Keratinocyte (primary cell): ENCODE measurements at places on chromosomes 6 and 20. TPM values are rescaled to one million over a fixed set of nuclear protein-coding genes. Genes with fewer than 3 reads are reported as not detected.

Gene PTCHD4
- polyA plus RNA-seq = 0.39 to 0.93 TPM (median 0.41 TPM) in 3 replicates

Gene CTCFL
- polyA plus RNA-seq = not detected in 3 replicates

Gene HLA-DMB
- polyA plus RNA-seq = 0.13 TPM in 1 of 3 replicates, not detected in the others

Gene OR2B6
- polyA plus RNA-seq = not detected in 3 replicates

Gene MAP7
- polyA plus RNA-seq = 8.5 to 14.9 TPM (median 11.8 TPM) in 3 replicates

Gene PRSS35
- 0.04 to 0.05 TPM in 2 of 3 replicates, not detected in the other for polyA plus RNA-seq

Gene EEF1A2
- polyA plus RNA-seq = 0.12 to 0.77 TPM (median 0.31 TPM) in 3 replicates

Gene NOTCH4
- polyA plus RNA-seq = 0.07 to 0.13 TPM (median 0.11 TPM) in 3 replicates

Gene PNPLA1
- polyA plus RNA-seq = 0.14 to 0.32 TPM (median 0.20 TPM) in 3 replicates

Gene NNAT
- polyA plus RNA-seq = 0.44 to 0.95 TPM (median 0.79 TPM) in 3 replicates

Gene TAGAP
- 0.08 to 0.21 TPM (median 0.18 TPM) in 3 replicates for polyA plus RNA-seq

Gene EYS
- 0.17 to 0.34 TPM (median 0.24 TPM) in 3 replicates for polyA plus RNA-seq

Gene PTPRK
- polyA plus RNA-seq = 42.6 to 52.7 TPM (median 50.4 TPM) in 3 replicates

Gene ZSCAN12
- 2.5 to 4.0 TPM (median 2.7 TPM) in 3 replicates for polyA plus RNA-seq

Gene REPS1
- 42.9 to 61.3 TPM (median 55.0 TPM) in 3 replicates for polyA plus RNA-seq

Gene SLC52A3
- 0.55 to 1.1 TPM (median 0.84 TPM) in 3 replicates for polyA plus RNA-seq

Gene MRPS18B
- polyA plus RNA-seq = 55.0 to 74.6 TPM (median 59.8 TPM) in 3 replicates

Gene LST1
- 0.18 TPM in 1 of 3 replicates, not detected in the others for polyA plus RNA-seq

Gene CST4
- not detected in 3 replicates for polyA plus RNA-seq

Gene C20orf202
- polyA plus RNA-seq = not detected in 3 replicates

Gene MROH8
- polyA plus RNA-seq = 0.39 to 0.73 TPM (median 0.46 TPM) in 3 replicates

Gene MCCD1
- polyA plus RNA-seq = not detected in 3 replicates

Gene DAAM2
- polyA plus RNA-seq = 0.01 TPM in 1 of 3 replicates, not detected in the others

Gene PGK2
- polyA plus RNA-seq = not detected in 3 replicates

Gene RSPH4A
- polyA plus RNA-seq = 0.10 to 0.12 TPM (median 0.11 TPM) in 3 replicates

Gene DSP
- polyA plus RNA-seq = 254 to 286 TPM (median 255 TPM) in 3 replicates

Gene PLG
- polyA plus RNA-seq = not detected in 3 replicates

Gene PAX1
- not detected in 3 replicates for polyA plus RNA-seq

Gene MLN
- not detected in 3 replicates for polyA plus RNA-seq

Gene ABHD16B
- polyA plus RNA-seq = not detected in 3 replicates

Gene MYCT1
- polyA plus RNA-seq = 0.05 to 0.06 TPM (median 0.05 TPM) in 3 replicates

Gene PRL
- polyA plus RNA-seq = not detected in 3 replicates

Gene SYCP2
- 0.05 to 0.12 TPM (median 0.07 TPM) in 3 replicates for polyA plus RNA-seq

Gene CLPSL1
- polyA plus RNA-seq = not detected in 3 replicates

Gene GSTA5
- not detected in 3 replicates for polyA plus RNA-seq

Gene SPATS1
- not detected in 3 replicates for polyA plus RNA-seq

Gene TOMM6
- 266 to 449 TPM (median 374 TPM) in 3 replicates for polyA plus RNA-seq

Gene KIF25
- polyA plus RNA-seq = not detected in 3 replicates

Gene POM121L2
- polyA plus RNA-seq = 0.01 TPM in 1 of 3 replicates, not detected in the others

Gene OPRL1
- 0.25 to 0.54 TPM (median 0.32 TPM) in 3 replicates for polyA plus RNA-seq

Gene TNF
- polyA plus RNA-seq = 0.54 to 2.3 TPM (median 0.88 TPM) in 3 replicates

Gene AIF1
- polyA plus RNA-seq = not detected in 3 replicates

Gene SLC16A10
- polyA plus RNA-seq = 0.10 TPM in 1 of 3 replicates, not detected in the others

Gene SCAF8
- 8.6 to 24.3 TPM (median 19.1 TPM) in 3 replicates for polyA plus RNA-seq

Gene EFCAB8
- 0.02 to 0.18 TPM (median 0.03 TPM) in 3 replicates for polyA plus RNA-seq

Gene AGER
- 2.0 to 2.4 TPM (median 2.4 TPM) in 3 replicates for polyA plus RNA-seq

Gene MMP24
- 0.01 TPM in 2 of 3 replicates, not detected in the other for polyA plus RNA-seq

Gene OR2J3
- not detected in 3 replicates for polyA plus RNA-seq

Gene SMPDL3A
- 6.2 to 13.4 TPM (median 10.8 TPM) in 3 replicates for polyA plus RNA-seq

Gene NFATC2
- polyA plus RNA-seq = 0.05 to 0.06 TPM (median 0.05 TPM) in 3 replicates

Gene ROS1
- 0.16 to 0.46 TPM (median 0.16 TPM) in 3 replicates for polyA plus RNA-seq

Gene LY6G6C
- polyA plus RNA-seq = 2.3 to 3.1 TPM (median 2.4 TPM) in 3 replicates

Gene LTA
- 0.04 TPM in 1 of 3 replicates, not detected in the others for polyA plus RNA-seq

Gene ELOVL2
- polyA plus RNA-seq = 0.04 to 0.10 TPM (median 0.05 TPM) in 3 replicates

Gene MYBL2
- polyA plus RNA-seq = 0.73 to 5.6 TPM (median 4.0 TPM) in 3 replicates
